ENCODE measurements at places on chromosomes 12 and 14.

DNA sequence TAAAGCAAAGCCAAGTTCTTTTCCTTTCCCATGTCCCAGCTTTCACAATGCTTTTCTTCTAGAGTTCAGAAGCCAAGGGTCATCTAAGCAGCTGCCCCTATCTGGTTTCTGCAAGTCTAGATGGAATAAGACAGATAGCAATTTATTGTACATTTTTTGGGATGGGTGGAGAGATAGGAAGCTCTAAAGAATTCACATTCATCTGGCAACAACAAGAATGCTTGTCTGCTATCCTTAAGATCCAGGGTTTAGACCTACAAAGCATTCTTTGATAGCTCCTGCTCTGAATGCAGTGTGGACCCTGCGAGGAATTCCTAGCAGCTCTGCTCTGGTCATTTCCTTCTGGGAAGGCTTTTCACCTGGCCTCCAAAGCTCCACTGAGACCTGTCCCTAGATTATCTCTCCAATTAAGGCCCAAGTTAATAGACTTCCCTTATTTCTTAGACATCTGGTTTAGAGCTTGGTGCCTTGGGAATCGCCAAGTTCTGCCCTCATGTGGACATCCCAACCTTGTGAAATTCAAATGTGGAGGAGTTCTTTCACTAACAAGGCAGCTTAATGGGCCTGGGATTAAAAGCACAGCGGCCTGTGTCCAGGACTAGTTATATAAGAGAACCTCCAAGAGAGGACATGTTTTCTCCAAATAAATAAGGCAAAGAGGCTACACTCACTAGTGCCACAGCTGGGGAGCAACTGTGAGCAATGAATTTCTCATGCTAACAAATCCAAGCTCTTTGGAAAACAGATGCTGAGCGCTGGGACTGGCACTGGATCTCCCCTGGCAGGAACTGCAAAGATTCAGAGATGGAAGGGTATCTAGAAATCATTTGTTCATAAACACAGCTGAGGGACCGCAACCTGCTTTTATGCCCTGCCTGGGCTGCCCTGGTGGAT, 384.5 kb upstream of the DDHD1 start:
- no peak for DNase-seq

- DNase-seq, result no peak
Measured at GRCh38 chr14:89171168-89171567, 245.9 kb downstream of the FOXN3 start.

DNA sequence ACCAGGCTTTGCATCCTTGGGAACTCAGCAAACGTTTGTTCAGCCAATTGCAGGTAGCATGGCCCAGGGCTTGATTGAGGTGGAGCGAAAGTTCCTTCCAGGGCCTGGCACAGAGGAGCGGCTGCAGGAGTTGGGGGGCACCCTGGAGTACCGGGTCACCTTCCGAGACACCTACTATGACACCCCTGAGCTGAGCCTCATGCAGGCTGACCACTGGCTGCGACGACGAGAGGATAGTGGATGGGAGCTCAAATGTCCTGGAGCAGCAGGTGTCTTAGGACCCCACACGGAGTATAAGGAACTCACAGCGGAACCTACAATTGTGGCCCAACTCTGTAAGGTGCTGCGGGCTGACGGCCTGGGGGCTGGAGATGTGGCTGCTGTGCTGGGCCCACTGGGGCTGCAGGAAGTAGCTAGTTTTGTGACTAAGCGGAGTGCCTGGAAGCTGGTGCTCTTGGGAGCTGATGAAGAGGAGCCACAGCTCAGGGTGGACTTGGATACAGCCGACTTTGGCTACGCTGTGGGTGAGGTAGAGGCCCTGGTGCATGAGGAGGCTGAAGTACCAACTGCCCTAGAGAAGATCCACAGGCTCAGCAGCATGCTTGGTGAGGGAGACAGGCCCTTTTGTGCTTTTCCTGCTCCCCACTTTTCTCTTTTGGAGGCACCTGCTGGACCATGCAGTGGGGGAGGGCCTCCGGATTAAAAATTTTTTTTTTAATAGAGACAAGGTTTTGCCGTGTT, 799 bp downstream of the THTPA start:
- DNase-seq, result no peak

DNA sequence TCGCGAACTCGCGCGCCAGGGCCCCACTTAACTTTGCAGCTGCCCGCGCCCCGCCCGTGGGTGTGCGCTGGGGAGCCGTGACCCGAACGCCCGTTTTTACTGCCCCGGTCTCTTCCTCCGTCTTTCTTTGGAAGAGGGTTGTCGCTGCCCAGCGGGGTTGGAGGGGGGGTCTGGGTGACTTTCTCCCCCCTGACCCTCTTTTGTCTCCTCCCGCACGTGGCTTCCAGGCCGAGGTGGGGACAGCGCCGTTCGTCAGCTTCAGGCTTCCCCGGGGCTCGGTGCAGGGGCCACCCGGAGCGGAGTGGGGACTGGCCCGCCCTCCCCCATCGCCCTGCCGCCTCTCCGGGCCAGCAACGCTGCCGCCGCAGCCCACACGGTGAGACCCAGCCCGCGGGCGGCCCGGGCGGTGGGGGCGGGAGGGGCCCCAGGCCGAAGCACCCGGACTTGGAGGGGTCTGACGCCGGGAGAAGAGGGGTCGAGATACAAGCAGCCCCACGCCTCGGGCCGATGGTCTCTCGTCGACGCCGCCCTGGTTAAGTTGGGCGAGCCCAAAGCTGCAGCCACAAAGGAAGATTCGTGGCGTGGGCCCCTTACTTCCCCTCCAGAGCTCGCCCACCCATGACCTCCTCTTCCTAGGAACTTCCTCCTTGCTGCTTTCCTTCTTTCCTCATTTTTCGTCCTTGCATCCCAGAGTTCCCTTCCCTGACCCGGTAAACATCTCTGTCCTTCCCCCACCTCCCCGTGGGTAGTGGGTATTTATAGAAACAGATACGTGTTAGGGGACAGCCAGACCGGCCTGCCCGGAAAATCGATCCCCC, 1.2 kb downstream of the DYRK2 start:
- peak; percentile 24 for DNase-seq

DNA sequence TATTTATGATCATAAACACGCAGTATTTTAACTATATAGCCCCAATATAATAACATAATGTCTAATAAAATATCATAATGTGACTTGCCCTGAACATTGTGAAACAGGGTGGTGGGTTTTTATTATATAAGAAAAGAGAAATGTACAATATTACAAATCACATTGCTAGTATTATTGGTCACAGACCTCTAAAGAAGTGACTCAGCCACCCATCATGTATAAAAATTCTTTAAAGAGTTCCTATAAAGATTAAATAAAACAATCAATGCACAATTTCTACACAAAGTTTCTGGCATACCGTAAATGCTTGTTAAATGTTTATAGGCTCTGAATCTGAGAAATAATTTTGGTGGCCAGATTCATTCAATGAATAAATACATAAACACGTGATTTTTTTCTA, 28.9 kb downstream of the ABCC9 start:
- no peak for DNase-seq

DNA sequence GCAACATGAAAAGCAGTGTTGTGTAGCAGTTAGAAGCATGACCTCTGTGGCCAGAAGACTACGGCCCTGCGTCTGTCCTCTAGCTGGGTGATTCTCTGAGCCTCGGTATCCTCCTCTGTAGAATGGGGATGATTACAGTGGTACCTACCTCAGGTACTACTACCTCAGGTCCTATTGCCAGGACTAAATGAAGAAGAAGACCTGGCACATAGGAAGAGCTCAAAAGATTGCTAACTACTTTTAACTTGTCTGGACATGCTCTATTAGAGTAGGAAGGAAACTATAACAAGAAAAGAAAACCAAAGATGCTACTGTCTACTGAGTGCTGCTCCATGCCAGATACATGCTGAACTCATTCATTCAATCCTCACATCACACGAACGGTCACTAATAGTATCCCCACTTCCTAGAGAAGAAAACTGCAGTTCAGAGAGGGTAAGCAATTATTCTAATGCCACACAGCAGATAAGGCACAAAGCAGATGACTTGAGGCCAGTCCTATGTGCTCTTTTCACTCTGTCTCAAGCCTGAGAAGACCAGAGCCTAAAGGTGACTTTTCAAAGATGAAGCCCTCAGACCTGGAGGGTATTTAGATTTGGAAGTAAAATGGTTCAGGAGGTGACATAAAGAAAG, 108.1 kb upstream of the HIF1A start:
- no peak for DNase-seq

DNA sequence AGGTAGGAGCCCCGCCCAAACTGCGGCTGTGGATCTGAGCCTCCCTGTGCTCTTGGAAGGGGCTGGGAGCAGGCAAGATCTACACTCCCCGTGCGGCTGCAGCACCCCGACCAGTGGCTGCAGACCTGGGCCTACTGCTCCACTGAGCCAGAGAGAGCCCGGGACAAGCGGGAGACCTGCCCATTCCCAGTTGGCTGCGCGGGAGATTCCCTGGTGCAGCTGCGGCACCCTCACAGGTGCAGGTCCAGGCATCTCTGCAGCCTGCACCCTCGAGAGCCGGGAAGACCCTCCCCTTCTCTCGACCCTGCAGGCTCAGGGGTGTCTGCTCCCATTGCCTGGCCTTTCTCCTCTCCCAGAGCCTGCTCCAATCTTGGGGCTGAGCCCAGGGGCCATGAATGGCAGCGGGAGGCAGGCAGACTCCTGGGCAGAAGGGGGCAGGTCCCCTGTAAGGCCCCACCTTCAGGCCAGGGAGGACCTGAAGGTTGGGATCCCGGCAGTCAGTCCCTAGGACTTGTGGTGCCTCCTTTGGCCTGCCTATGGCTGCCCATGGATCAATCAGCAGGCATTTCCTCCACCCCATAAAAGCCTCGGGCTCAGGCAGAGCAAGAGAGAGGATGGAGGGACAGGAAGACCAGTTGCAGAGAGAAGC, 8.8 kb upstream of the A2M start:
- no peak for DNase-seq

- no peak for DNase-seq
Measured at GRCh38 chr12:131363393-131363792, 347.5 kb upstream of the SFSWAP start.

DNA sequence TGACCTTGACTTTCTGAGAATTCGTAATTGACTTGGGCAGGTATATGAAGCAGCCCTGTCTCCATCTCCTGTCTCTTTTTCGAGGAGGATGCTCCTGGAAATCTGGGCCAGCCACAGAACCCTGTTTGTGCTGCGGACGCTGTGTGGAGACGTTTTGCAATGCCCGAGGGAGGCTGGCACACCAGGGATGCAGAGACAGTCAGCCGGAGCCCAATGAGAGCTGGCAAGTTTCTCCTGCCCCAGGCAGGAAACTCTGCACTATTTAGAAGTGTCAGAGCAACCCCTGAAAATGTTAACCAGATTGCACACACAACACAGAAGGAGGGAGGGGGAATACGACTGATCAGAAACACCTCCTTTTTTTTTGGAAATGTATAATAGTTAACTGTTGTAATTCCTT, 103.2 kb upstream of the DYRK2 start:
- peak; percentile 21 for DNase-seq

DNA sequence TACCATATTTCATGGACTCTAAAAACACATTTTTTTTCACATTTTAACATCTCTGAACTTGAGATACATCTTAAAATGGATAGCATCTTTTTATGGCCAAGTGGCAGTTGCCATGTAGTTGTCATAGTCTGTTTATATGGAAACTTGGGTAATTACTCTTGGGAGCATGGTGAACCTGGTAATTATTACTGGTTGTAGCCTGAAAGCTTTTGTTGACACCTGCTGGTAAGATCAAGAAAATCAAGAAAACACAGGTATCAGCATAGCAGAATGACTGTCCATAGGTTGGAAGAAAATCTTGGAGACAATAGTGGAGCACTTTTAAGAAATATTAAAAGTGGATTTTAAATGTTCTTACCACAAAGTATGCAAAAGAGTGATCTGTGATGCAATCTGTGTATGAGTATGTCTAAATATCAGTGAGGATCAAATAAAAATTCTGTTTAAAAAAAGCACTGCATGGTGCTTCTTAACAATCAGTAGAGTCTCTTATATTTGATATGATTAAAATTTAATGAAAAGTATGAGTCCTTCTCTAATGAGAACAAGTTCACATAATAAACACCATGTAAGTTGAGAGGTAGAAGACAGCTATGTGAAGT, 44.2 kb downstream of the TTC8 start:
- peak; percentile 19 for DNase-seq
